Activated CD4-positive, alpha-beta T cell treated with anti-CD3 and anti-CD28 coated beads, Interleukin-2, amount 10 ng/mL, durations not matched to agents 24 days and 14 days (primary cell): ENCODE measurements at places on chromosomes 7 and 10. TPM values are rescaled to one million over a fixed set of nuclear protein-coding genes. Genes with fewer than 3 reads are reported as not detected.

Gene USP54
- 7.3 and 7.8 TPM in 2 replicates for total RNA-seq

Gene CYP3A4
- not detected in 2 replicates for total RNA-seq

Gene TMEM178B
- 0.52 and 0.68 TPM in 2 replicates for total RNA-seq

Gene NRP1
- total RNA-seq, result 5.0 TPM in 2 replicates

Gene ANXA8
- 0.17 TPM in 1 of 2 replicates, not detected in the other for total RNA-seq

Gene ANKRD30A
- not detected in 2 replicates for total RNA-seq

Gene LBX1
- not detected in 2 replicates for total RNA-seq

Gene TMEM213
- 0.09 TPM in 1 of 2 replicates, not detected in the other for total RNA-seq

Gene MCM10
- total RNA-seq, result 107 and 112 TPM in 2 replicates

Gene SPDYE16
- 0.47 TPM in 1 of 2 replicates, not detected in the other for total RNA-seq

Gene PCBD1
- 63.2 and 67.7 TPM in 2 replicates for total RNA-seq

Gene CPA1
- total RNA-seq, result not detected in 2 replicates

Gene VWA2
- not detected in 2 replicates for total RNA-seq

Gene CPXM2
- total RNA-seq, result not detected in 2 replicates

Gene SLC26A3
- total RNA-seq, result not detected in 2 replicates

Gene JMJD1C
- total RNA-seq, result 41.7 and 42.0 TPM in 2 replicates

Gene GOLGA7B
- total RNA-seq, result 0.33 and 0.37 TPM in 2 replicates

Gene PRRT4
- 0.14 TPM in 2 replicates for total RNA-seq

Gene GPR15LG
- not detected in 2 replicates for total RNA-seq

Gene OPN1SW
- total RNA-seq, result not detected in 2 replicates

Gene MMD2
- not detected in 2 replicates for total RNA-seq

Gene TBATA
- total RNA-seq, result not detected in 2 replicates

Gene BMPER
- total RNA-seq, result not detected in 2 replicates

Gene SLC16A9
- 4.4 and 4.5 TPM in 2 replicates for total RNA-seq

Gene PPP1R3C
- 0.14 and 0.21 TPM in 2 replicates for total RNA-seq

Gene GPNMB
- 0.95 and 1.3 TPM in 2 replicates for total RNA-seq

Gene NEUROD6
- not detected in 2 replicates for total RNA-seq

Gene SPRN
- not detected in 2 replicates for total RNA-seq

Gene CALY
- not detected in 2 replicates for total RNA-seq

Gene GNAT3
- not detected in 2 replicates for total RNA-seq

Gene EBLN1
- not detected in 2 replicates for total RNA-seq

Gene OR6V1
- not detected in 2 replicates for total RNA-seq

Gene PHYHIPL
- not detected in 2 replicates for total RNA-seq

Gene SPDYE5
- total RNA-seq, result 0.14 TPM in 1 of 2 replicates, not detected in the other

Gene ANKRD7
- total RNA-seq, result not detected in 2 replicates

Gene ADRB1
- not detected in 2 replicates for total RNA-seq

Gene GBX1
- total RNA-seq, result not detected in 2 replicates

Gene TRIL
- 0.12 and 0.16 TPM in 2 replicates for total RNA-seq

Gene PILRA
- 9.8 and 11.6 TPM in 2 replicates for total RNA-seq

Gene WNT8B
- 0.16 and 0.43 TPM in 2 replicates for total RNA-seq
